Stimulated activated CD8-positive, alpha-beta memory T cell treated with anti-CD3 and anti-CD28 coated beads, Interleukin-12 subunit alpha, Interleukin-12 subunit beta, amount 100 ng/mL, for 4 hours (primary cell): ENCODE measurements at places on chromosomes 12 and 14.

GRCh38 chr12:43198608-43199007 lies 353.4 kb downstream of the ADAMTS20 start:
- no peak for DNase-seq

DNA sequence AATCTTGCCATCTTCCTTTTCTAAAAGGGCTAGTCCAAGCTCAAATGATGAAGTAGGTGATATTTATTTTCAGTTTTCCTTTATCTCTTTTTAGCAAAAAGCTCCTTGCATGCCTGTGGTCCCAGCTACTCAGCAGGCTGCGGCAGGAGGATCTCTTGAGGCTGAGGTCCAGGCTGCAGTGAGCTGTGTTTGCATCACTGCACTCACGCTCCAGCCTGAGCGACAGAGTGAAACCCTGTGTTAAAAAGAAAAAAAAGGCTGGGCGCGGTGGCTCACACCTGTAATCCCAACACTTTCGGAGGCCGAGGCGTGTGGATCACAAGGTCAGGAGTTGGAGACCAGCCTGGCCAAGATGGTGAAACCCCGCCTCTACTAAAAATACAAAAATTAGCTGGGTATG lies 5.0 kb downstream of the TMEM116 start:
- no peak for DNase-seq

DNA sequence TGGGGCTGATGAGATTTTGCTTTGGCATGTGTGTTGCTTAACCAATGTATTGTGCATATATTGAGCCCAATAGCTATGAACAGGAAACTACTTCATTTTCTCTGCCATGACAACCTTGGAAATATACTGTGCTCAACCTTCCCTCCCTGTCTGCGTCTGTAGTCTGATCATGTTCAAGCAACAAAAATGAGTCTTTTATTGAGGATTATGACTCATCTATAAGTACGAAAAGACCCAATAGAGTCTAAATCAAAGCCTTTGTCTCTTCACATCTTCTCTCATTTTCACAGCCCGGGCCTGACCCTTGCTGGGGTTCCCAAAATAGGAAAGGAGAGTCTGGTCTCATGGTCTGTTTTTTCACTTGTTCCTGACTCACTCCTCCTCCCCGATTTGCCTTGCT lies 158.2 kb downstream of the CAND1 start:
- DNase-seq = no peak

- DNase-seq = no peak
Observed at GRCh38 chr12:71138011-71138410, 19.8 kb downstream of the TSPAN8 start.

DNA sequence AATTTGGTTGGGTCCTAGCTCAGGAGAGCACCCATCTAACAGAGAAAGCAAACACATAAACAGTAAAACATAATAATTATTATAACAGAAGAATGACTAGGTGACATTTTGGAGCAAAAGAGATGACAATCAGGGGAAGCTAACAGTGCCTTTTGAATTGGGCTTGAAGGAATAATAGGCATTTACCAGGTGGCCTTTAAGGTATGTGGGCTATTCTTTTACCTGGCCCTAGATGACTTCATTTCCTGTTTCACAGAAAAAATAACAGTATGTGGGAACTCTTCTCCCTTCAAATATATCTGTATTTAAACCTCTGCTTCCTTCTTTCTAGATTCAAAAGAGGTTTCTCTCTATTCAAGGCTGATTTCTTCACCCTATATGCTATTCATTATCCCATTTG lies 3.8 kb downstream of the IRAK4 start:
- DNase-seq = no peak

DNA sequence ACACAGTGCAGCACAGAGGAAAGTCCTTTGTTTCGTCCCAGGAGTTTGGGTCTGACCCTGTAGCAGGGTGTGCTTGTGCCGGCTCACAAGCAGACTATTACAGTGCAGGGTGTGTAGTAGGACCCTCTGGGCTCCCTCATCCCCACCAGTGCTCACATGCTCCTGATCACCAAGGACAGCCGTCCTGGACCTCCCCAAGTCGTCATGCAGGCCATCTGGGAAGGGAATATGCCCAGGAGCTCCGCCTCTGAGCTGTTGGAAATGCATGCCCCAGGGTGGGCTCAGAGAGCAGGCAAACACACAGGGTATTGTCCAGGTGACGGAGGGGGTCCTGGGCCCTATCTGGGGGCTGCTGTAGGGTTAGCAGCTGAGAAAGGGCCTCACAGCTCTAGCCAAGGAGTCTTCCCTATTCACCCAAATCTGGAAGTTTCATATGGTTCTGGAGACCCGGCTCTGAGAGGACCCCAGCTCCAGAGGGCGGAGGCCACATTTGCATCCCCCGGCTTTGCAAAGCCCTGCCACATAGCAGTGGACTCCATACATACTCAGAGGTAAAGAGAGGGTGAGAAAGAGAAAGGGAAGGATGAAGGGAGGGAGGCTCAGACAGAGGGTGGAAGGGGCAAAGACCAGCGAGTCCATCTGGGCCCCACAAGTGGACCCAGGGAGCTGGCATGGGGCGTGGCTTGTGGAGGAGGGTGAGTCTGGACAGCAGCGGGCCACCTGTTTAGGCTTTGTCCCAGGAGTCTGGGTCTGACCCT lies 53.5 kb upstream of the PPP2R5C start:
- DNase-seq = no peak

- DNase-seq = no peak
Observed at GRCh38 chr14:85223667-85224066, 306.3 kb upstream of the FLRT2 start.

DNA sequence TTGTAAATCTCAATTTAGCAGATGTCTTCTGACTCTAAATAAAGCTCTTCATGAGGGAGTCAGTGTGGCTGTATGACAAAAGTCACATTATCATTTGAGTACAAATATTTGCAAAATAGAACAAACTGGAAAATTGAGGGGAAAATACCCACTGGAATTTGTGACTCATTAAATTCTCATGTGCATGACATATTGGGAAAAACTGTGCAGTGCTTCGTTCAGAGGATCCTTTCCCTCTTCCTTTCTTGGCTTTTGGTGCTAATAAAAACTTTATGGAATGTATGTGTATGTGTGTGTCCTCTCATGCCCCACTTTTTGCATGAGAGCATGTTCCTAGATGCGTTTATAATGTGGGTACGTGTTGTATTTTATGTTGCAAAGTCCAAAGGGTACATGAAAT lies 267.8 kb downstream of the KTN1 start:
- no peak for DNase-seq

DNA sequence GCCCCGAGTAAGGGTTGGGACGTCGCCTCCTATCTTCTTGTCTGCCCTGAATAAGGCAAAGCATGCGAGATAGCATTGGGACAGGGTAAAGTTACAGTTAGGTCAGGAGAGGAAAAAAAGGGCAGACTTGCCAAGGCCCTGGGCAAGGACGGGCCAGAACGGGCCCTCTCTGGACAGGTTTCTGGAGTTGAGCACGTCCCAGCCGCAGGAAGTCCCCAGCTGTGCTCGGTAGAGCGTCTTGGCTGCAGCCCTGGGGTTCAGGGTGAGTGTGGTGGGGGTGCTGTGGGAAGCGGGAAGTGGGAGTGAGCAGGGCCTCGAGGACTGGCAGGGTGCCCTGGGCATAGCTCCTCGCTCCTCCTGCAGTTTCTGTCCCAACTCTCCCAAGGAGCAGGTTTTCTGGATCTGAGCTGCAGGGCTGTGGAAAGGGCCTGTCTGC lies 5.4 kb downstream of the RPS6KL1 start:
- no peak for DNase-seq

- DNase-seq = no peak
Observed at GRCh38 chr14:99690636-99691035, 6.5 kb downstream of the CYP46A1 start.

GRCh38 chr12:107622001-107622400 lies 63.6 kb upstream of the PWP1 start:
- no peak for DNase-seq

DNA sequence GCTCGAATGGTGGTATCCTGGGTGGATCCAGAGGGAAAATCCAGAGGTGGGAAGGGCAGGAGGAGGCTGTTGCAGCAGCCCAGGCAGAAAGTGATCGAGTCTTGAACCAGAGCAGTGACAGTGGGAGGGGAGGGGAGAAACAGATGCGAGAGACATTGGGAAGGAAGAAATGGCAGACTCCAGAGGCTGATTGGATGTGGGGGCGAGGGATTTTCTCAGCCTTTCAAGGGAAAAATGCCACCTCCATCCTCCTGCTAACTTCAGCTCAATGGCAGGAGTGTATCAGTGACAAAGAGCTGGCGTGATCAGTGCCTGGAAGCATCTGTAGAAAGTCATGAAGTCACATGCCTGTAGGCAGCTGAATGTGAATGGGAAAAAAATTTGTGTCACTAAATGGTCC lies 38.6 kb upstream of the NRXN3 start:
- no peak for DNase-seq
